Astrocyte of the spinal cord (primary cell): ENCODE measurements at places on chromosomes 1 and 21.

DNA sequence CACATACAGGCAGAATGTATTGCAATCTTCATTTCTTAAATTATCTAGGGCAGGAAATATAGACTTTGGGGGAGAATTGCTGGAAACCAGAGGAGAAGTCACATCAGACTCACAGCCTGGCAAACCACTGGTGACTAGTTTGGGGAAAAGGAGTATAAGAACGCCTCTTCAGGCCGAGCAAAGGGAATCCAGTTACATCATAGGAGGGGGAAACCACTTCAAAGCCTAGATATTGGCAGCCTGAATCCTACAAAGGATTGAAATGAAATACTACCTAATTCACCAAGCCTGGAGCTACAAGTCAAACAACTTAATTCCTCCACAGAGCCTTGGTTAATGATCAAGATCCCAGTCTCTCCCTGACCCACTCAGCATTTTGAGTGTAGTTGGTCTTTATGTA, 121.7 kb downstream of the SLC30A10 start:
- DNase-seq = peak; percentile 68

- no peak for DNase-seq
Measured at GRCh38 chr1:157739229-157739901, 37.6 kb downstream of the FCRL2 start.

DNA sequence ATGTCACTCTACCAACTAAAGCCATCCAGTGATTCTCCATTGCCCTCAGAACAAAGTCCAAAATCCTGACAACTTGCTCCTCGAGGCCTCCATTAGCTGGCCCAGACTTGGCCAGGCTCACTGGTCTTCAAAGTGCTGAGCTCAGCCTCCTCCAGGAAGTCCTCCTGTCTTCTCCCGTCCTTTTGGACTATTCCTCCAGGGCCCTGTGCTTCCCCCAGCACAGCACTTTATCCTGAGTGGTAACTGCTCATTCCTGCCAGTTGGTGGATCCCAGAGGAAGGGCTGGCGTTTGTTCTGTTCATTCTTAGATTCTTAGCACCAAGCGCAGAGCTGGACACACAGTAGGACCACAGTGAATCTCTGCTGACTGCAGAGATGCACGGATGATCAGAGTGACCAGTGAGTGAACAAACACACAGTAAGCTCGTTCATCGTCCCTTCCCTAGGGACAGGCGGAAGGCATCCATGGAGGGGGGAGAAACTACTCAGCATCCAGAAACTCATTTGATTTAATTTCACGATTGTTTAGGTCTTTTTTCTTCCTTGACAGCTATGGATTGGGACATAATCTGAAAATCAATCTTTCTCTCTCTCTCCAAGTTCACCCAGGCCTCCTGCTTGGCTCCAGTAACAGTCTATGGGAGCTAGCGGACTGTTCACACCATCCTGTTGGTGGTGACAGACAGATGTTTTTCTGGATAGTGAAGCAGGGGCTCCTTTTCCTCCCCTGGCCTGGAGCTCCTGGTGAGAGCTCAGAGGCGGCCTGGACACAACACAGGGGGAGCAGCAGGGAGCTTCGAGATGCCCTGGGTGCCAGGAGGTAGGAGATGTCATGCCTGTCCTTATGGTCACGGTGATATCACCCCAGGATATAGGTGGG, 180.2 kb downstream of the PTPRU start:
- no peak for DNase-seq

DNA sequence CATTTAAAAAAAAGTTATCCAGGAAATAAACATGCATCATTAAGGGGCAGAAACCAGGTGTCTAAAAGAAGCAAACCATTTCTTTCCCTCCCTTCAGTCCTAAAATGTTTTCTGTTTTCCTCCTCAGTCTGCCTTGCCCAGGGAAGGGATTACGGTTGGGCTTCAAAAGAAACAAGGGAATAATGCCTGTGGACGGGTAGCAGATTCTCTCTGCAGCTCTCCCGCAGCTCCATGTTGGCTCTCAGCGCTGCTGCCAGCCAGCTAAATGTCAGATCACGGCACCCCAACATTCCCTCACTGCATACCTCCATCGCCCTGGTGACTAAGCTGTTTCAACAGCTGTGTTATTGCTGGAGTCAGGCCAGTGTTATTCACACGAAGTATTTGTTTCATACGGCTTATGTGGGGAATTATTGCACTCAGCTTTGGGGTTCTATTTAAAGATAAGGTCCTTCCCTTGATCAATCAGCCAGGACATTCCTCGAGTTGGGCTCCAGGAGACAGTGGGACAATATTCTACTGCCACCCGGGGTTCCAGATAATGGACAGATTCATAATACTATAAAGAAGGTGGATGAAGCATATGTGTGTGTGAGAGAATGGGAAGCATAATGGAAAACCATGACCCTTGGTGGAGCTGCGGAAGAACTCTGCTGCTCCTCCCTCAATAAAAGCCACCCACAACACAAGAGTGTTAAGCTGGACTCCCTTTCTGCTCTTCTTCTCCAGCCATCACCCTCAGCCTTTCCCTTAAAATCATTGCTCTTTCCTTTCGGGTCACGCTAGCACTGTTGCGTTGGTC, 58.2 kb downstream of the WLS start:
- DNase-seq = peak; percentile 97

GRCh38 chr1:227192163-227192562, 126.1 kb downstream of the CDC42BPA start:
- DNase-seq = peak; percentile 95

DNA sequence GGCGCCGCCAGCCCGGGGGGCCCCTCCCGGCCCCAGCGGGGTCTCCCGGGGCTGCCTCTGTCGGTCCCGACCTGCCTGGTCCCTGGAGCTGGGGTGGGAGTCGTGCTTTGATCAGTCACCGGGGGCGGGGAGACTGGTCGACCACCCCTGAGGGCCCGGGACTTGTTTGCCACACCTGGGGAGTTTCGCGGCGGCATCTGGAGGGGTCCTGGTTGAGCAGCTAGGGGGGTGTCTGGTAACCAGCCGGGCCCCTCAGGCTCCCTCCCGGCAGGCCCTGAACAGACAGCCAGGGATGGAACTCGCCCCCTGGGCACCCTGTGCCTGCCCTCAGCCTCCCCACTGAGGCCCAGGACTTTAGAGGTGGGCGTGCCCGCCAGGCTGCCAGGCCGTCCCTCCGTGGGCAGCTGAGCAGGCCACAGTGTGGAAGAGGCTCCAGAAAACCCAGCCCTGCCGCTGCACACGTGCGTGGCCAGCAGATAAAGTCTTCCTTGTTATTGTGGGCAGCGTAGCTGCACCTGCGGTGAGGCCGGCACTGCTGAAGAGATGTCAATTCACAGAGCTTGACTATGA, 13.3 kb upstream of the SAMD11 start:
- no peak for DNase-seq
